ENCODE measurements at places on chromosomes 6 and 20.

DNA sequence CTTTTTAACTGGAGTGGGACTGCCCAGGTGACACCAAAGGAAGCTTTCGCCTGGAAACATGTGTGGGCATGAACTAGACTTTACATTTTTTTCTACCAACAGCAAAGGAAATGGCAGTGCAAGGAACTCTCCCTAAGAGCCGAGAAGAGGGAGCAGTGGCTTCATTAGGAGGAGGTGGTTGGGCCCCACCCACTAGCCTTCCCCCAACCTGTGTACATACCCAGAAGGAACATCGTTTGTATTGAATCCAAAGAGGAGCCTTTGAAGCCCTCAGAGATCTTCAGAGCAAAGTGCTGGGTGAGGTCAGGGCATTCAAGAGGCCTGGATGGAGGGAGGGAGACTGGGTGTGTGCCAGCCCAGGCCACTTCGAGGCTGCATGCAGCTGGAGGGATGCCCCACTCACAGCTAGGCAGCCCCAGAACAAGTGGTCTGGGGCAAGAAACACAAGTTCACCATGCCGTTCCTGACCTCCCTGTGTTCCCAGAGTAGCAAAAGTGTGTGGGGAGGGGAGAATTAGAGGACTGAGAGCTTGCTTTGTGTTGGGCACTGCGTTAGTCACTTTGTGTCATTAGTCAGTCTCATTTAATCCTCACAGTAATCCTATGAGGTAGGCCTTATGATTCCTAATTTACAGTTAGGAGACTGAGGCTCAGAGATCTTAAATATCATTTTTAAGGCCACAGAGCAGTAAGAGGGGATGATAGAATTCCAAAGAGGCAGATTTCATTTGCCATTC is 191.6 kb upstream of the SUPT3H start:
- DNase-seq = no peak

GRCh38 chr6:21228876-21229460 is 364.6 kb upstream of the SOX4 start:
- no peak for DNase-seq

DNA sequence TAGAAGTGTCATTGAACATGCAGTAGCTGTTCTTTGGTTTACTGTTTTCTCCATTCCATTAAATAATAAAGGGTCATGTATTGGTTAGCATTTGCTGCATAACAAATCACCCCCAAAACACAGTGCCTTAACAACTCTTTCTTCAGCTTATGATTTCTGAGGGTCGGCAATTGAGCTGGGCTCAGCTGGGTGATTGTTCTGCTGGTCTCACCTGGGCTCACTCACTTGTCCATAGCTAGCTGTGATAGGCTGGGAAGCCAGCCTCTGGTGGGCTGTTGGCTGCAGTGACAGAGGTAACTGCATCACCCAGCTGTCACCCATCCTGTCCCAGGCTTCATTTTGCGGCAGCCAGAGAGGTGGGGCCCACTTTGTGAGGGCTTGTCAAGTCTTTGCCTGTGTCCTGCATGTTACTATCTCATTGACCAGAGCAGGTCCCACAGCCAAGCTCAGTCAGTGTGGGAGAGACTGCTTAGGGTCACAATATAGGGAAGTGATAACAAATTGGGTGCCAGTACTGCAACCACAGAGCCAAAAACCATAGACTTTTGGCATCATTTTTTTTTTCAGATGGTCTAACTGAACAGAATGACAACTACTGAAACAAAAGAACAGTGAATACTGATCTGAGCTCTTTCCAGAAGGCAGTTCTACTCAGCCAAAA is 76.9 kb downstream of the SYNDIG1 start:
- no peak for DNase-seq

GRCh38 chr6:86871681-86872080 is 65.6 kb upstream of the HTR1E start:
- DNase-seq = no peak

Data from OCI-LY7 (cell line).